T-helper 17 cell (primary cell): ENCODE measurements at places on chromosomes 12 and 14. TPM values are rescaled to one million over a fixed set of nuclear protein-coding genes. Genes with fewer than 3 reads are reported as not detected.

GRCh38 chr12:113936460-113936859, 29.7 kb downstream of the RBM19 start:
- no peak for DNase-seq
- no peaks in the 10 kb centered on the region for H3K27me3 ChIP-seq
- H3K4me1 ChIP-seq = peaks cover 9% of the 10 kb centered on the region
- peaks cover 11% of the 10 kb centered on the region for H3K36me3 ChIP-seq
- H3K4me3 ChIP-seq = no peak overlapping the region
- H3K27ac ChIP-seq = no peak overlapping the region

- H3K27me3 ChIP-seq = peaks cover 6% of the 10 kb centered on the region
- peak within 1 kb of the TSS; percentile 90 for H3K4me3 ChIP-seq
- DNase-seq = peak; percentile 52
- H3K4me1 ChIP-seq = peaks cover 32% of the 10 kb centered on the region
These were observed at the start of gene ATG14 for GRCh38 chr14:55411426-55412389. Gene ATG14, minus strand, starts transcription at chr14:55411830. Its CDS starts 8 bp downstream, at chr14:55411822.

- no peaks in the 10 kb centered on the region for H3K4me1 ChIP-seq
- H3K27me3 ChIP-seq = no peaks in the 10 kb centered on the region
- no peak overlapping the region for H3K27ac ChIP-seq
- H3K36me3 ChIP-seq = no peaks in the 10 kb centered on the region
- H3K4me3 ChIP-seq = no peak overlapping the region
These were observed 119.3 kb upstream of the CCDC198 start for GRCh38 chr14:57612946-57613345.

GRCh38 chr14:28088125-28088524, 678.5 kb upstream of the FOXG1 start:
- no peak overlapping the region for H3K27ac ChIP-seq
- no peaks in the 10 kb centered on the region for H3K27me3 ChIP-seq
- no peak for DNase-seq
- H3K4me3 ChIP-seq = no peak overlapping the region

- no peak for DNase-seq
- peak overlapping the region; percentile 10 for H3K4me3 ChIP-seq
- no peaks in the 10 kb centered on the region for H3K36me3 ChIP-seq
- no peaks in the 10 kb centered on the region for H3K27me3 ChIP-seq
- peaks cover 10% of the 10 kb centered on the region for H3K4me1 ChIP-seq
These were observed 87.6 kb downstream of the SYNE2 start for GRCh38 chr14:63940387-63940786.

Gene SOX5
- total RNA-seq = not detected

Gene FGF23
- total RNA-seq = not detected

DNA sequence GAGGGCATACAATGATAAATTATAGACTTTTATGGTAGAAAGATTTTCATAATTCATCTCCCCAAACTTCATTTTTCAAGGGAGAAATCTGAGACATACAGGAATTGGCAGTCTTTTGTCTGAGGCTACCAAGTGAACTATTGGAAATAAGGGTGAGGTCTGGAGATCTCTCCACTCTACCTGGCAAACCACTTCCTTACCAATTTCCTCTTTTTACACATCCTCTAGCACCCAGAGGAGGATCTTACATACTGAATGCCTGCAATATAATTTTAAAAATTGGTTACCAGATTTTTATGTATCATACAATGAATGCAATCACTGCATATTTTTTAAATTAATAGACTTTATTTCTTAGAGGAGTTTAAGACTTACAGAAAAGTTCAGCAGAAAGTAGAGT, 6.6 kb downstream of the PDE6H start:
- peak overlapping the region; percentile 62 for H3K27ac ChIP-seq
- no peak for DNase-seq
- no peaks in the 10 kb centered on the region for H3K36me3 ChIP-seq

DNA sequence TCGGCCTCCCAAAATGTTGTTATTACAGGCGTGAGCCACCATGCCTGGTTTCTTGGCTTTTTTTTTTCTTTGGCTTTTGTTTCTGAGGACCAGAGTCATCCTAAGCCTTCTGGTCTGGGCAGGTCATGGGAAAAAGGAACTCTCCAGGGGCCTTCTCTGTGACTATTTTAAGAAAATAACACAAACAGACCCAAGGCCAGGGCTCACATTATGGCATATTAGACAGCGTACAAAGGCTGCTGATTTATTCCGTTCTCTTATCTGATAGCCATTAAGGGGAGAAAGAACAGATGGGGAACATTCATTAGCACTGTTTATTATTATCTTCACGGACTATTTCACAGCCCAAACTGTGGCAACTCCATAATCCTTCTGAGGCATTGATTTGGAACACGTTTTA, 28.8 kb upstream of the MANSC4 start:
- peaks cover 21% of the 10 kb centered on the region for H3K4me1 ChIP-seq
- no peak for DNase-seq
- H3K27ac ChIP-seq = no peak overlapping the region
- H3K4me3 ChIP-seq = no peak overlapping the region
- H3K27me3 ChIP-seq = peaks cover 7% of the 10 kb centered on the region

DNA sequence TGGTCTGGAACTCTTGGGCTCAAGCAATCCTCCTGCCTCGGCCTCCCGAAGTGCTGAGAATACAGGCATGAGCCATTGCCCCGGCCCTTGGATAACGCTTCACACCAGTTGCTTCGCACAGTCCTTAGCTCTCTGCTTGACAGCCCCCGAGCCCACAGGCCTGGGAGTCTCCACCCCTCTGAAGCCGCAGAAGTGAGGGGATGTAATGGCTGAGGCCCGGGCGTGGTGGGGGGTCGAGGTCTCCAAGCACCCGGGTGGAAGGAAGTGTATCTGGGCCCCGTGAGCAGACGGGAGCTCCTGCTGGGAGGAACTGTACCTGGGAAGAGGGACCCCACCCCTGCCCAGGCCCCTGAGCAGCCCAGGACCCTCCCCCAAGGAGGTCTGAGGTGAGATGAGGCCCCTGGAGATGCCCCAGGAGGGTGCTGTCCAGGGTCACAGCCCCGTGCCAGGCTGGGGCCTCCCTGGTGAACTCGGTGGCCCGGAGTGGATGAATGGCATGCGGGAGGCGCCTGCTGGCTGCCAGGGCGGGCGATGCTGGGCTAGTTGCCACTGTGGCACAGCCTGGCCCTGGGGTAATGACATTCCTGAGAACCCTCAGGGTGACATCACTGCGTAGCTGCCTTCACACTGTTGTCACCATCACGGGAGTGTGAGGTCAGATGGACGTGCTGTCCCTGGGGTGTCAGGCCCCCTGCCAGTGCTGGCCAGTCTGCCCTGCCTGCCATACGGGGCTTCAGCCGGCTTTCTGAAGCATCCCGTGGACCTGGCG, 48.9 kb downstream of the KIF26A start:
- H3K27me3 ChIP-seq = no peaks in the 10 kb centered on the region
- H3K27ac ChIP-seq = no peak overlapping the region
- no peaks in the 10 kb centered on the region for H3K4me1 ChIP-seq
- no peak for DNase-seq

DNA sequence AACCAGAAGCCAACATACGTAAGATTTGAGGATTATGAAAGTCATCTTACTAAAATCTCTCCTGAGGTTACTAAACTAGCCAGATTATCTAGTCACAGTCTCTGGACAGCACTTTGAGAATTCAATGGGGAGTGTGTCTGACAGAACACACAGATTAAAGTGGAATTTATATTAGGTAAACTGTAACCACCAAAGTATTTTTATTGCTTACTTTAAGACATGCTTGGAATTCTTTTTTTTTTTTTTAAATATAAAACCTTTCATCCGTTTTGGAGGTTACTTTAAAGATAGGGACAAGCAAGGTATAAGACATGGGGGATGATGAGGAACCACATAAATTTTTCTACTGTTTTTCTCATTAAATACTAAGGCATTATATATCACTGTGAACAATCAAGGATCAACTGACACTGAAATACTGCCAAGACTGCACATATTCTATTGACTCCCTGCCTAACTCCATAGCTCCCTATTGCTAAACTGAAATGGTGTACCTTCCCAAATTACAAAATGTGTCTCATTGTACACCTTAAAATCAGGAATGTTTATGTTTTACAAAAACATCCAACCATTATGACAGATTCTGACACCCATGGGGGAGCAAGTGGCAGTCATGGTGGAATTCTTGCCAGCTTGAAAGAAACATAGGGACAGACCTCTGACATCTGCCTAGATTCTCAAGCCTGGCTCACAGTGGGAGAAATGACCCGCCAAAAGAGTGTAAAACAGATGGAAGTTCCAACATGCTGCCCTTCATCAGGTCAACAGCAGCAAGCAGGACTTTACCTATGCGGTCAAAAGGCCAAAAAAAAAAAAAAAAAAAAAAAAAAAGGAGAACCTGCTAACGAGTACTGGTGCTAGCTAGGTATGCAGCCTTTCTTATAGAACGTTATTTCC, 239.3 kb downstream of the MED13L start:
- no peak for DNase-seq
- no peaks in the 10 kb centered on the region for H3K36me3 ChIP-seq
- no peak overlapping the region for H3K27ac ChIP-seq
- no peaks in the 10 kb centered on the region for H3K27me3 ChIP-seq
- H3K4me3 ChIP-seq = no peak overlapping the region
- H3K4me1 ChIP-seq = peaks cover 24% of the 10 kb centered on the region

Gene TUBA1B
- total RNA-seq = 137 TPM

Gene NXPH4
- total RNA-seq = not detected

- H3K27ac ChIP-seq = peak overlapping the region; percentile 75
- no peaks in the 10 kb centered on the region for H3K36me3 ChIP-seq
- no peaks in the 10 kb centered on the region for H3K27me3 ChIP-seq
- no peak for DNase-seq
- peaks cover 27% of the 10 kb centered on the region for H3K4me1 ChIP-seq
These were observed 112.3 kb upstream of the BCL2L14 start for GRCh38 chr12:11958221-11959091.

- H3K4me3 ChIP-seq = no peak overlapping the region
- no peak for DNase-seq
- H3K4me1 ChIP-seq = no peaks in the 10 kb centered on the region
- no peaks in the 10 kb centered on the region for H3K36me3 ChIP-seq
- H3K27me3 ChIP-seq = peaks cover 24% of the 10 kb centered on the region
- no peak overlapping the region for H3K27ac ChIP-seq
These were observed 82.1 kb downstream of the NTF3 start for GRCh38 chr12:5514016-5514415.

GRCh38 chr12:88925454-88925853, 345.2 kb upstream of the KITLG start:
- H3K27me3 ChIP-seq = peaks cover 10% of the 10 kb centered on the region
- no peak overlapping the region for H3K27ac ChIP-seq
- H3K36me3 ChIP-seq = no peaks in the 10 kb centered on the region
- no peak overlapping the region for H3K4me3 ChIP-seq
- no peaks in the 10 kb centered on the region for H3K4me1 ChIP-seq
- DNase-seq = no peak

- H3K27ac ChIP-seq = no peak overlapping the region
- H3K27me3 ChIP-seq = peaks cover 7% of the 10 kb centered on the region
- no peaks in the 10 kb centered on the region for H3K4me1 ChIP-seq
- H3K36me3 ChIP-seq = no peaks in the 10 kb centered on the region
- no peak overlapping the region for H3K4me3 ChIP-seq
- no peak for DNase-seq
These were observed 223.8 kb downstream of the C12orf75 start for GRCh38 chr12:105554223-105554678.

Gene AMDHD1
- 1.1 TPM for total RNA-seq

- peak; percentile 23 for DNase-seq
- H3K27me3 ChIP-seq = peaks cover 6% of the 10 kb centered on the region
- peaks cover 7% of the 10 kb centered on the region for H3K4me1 ChIP-seq
- peak overlapping the region; percentile 81 for H3K4me3 ChIP-seq
- no peaks in the 10 kb centered on the region for H3K36me3 ChIP-seq
These were observed 1120.8 kb upstream of the TMEM132C start for GRCh38 chr12:127145929-127146789.

DNA sequence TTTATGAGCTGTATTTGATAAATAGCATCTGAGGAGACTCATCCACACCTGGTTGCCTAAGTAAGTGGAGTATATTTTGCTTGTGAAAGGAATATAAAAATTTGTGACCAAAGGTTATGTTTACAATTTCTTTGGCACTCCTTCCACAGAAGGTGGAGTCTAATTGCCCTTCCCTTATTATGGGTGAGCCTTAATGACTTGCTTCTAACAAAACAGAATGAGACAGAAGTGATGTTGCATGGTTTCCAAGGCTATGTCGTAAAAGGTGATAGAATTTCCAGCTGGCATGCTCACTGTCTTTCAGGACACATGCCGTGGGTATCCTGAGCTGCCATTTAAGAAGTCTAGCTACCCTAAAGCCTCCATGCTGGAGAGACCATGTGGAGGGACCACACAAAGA, 116.8 kb upstream of the ABCD2 start:
- no peak for DNase-seq
- peaks cover 2% of the 10 kb centered on the region for H3K36me3 ChIP-seq

DNA sequence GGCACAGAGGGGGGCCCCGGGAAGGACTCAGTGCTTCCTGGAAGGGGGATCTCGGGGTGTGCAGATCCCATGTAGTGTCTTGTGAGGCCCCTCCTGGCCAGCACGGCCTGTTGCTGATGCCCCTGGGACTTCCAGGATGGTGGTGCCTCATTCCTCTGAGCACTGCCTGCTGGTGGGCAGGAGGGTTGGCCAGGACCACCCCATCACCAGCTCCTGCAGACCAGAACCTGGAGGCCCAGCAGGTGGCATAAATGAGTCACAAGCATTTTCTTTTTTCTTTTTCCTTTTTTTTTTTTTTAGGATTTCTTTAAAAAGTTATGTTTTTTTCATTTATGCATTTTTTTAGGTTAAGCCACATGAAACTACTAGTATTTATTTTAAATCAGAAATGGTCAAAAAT, 8.0 kb downstream of the MMP17 start:
- H3K36me3 ChIP-seq = no peaks in the 10 kb centered on the region
- H3K4me1 ChIP-seq = no peaks in the 10 kb centered on the region
- DNase-seq = no peak
- H3K4me3 ChIP-seq = no peak overlapping the region
- no peak overlapping the region for H3K27ac ChIP-seq

Gene C12orf50
- total RNA-seq = 0.08 TPM

Gene TPPP2
- not detected for total RNA-seq

Gene CFAP251
- 1.1 TPM for total RNA-seq

DNA sequence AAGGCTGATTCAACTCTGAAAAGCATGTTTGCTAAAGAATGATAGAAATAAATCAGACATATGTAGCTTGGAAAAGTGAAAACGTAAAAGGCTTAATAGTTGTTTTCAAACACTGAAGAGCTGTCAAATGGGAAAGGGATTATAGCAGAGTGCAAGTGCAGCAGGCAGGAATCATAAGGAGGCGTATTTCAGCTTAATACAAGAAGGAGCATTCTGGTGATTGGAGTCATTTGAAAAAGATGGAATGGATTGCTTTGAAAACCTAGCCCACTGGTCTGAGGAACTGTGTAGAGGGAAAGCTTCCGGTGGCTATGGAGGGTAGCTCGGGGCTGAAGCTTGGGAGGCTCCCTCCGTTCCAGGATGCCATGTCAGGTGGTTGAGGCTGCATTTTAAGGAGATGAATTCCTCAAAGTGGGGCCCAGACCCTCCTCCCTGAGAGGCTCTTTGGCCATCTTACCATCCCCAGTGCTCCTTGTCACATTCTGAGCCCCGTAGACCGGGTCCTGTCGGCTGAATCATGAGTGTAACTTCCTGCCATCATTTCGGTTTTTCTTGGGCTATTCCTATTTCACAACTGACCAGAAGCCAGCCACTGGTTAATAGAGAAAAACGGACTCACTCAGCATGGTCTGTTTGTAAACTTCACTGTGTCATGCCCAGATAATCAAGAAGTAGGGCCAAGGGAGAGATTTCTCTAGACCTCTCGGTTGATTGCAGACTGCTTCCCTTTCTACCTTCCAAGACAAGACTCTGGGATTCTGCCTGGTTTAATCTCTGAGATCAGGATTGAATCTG, 6.5 kb downstream of the WNT5B start:
- H3K27ac ChIP-seq = no peak overlapping the region
- no peak overlapping the region for H3K4me3 ChIP-seq
- DNase-seq = no peak
- H3K4me1 ChIP-seq = peaks cover 9% of the 10 kb centered on the region
- H3K27me3 ChIP-seq = peaks cover 62% of the 10 kb centered on the region
- H3K36me3 ChIP-seq = peaks cover 2% of the 10 kb centered on the region

Gene CFAP54
- total RNA-seq = 1.3 TPM
